ENCODE measurements at places on chromosomes 2 and 18.

GRCh38 chr2:172226244-172227061 lies 123.8 kb upstream of the DLX2 start:
- DNase-seq, result no peak

- no peak for DNase-seq
Measured at GRCh38 chr2:168697668-168698121, 104.7 kb upstream of the NOSTRIN start.

DNA sequence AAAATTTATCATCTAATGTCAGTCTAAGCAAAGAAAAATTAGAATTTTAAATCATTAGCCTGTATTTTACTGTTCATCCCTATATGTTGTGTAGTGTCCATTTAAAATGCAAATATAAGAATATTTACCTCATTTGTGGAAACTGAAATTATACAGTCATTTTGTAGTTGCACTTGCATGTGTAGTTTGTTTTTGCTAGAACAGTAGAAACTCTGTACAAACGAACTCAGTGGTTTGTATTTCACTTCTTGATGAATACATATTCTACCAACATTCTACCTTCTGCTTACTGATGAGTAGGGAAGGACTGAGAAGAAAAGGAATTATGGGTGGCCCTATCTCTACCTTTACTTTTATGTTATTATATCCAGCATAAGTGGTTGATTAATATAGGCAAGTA lies 29.7 kb downstream of the BMPR2 start:
- no peak for DNase-seq

DNA sequence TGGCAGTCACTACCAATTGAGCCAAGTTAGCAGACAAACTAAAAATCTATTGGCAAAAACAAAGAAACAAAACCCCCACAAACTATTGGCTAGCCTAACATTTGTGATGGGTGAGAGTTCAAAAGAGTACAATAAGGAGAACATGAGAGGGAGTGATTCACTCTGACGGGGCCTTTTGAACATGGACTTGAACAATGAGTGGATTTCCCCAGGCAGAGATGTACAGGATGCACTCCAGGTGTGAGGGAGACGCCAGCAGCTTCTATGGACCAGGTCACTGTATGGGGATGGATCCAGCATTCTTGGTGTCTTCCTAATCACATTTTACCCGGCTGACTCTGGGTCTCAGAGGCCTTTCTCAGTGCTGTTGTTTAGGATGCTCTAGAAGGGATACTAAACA lies 167.5 kb upstream of the SMAD2 start:
- no peak for DNase-seq

DNA sequence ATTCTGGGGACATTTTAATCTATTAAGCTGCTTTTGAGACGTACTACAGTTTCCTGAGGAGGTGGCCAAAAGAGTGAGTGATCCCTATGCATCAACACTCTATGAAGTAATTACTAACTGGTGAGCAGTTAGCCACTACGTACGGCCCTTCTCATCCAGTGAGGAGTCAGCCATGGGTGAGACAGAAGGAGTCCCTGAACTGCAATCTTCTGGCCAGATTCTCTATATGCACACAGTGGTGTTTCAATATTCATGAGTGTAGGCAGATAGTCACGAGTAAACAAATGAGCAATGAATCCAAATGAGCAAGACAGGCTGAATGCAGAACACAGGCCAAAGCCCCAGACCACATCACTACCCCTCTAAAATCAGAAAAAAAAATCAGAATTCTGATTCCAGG lies 29.8 kb upstream of the TMEM214 start:
- DNase-seq, result no peak

Measured in GOT3 (cell line).